Foreskin keratinocyte (primary cell): ENCODE measurements at places on chromosomes 2 and 18. TPM values are rescaled to one million over a fixed set of nuclear protein-coding genes. Genes with fewer than 3 reads are reported as not detected.

The RAB17 gene
- 0.75 and 1.8 TPM in 2 replicates for total RNA-seq

The SYT4 gene
- not detected in 2 replicates for total RNA-seq

The COL5A2 gene
- total RNA-seq = 16.8 and 22.7 TPM in 2 replicates

The THSD7B gene
- total RNA-seq = 0.04 and 0.10 TPM in 2 replicates

The SERPINB2 gene
- total RNA-seq = 129 and 205 TPM in 2 replicates

The CACNB4 gene
- 0.07 and 0.11 TPM in 2 replicates for total RNA-seq

The BCS1L gene
- 62.3 and 66.2 TPM in 2 replicates for total RNA-seq

The CHN1 gene
- 0.42 and 0.75 TPM in 2 replicates for total RNA-seq

The IL1F10 gene
- not detected in 2 replicates for total RNA-seq

The PLGLB1 gene
- 0.28 and 0.54 TPM in 2 replicates for total RNA-seq

The MARCHF7 gene
- total RNA-seq = 85.2 and 98.1 TPM in 2 replicates

The ALK gene
- not detected in 2 replicates for total RNA-seq

The LYG2 gene
- total RNA-seq = not detected in 2 replicates

The QPCT gene
- 5.9 and 6.6 TPM in 2 replicates for total RNA-seq
